Stimulated activated CD8-positive, alpha-beta memory T cell treated with anti-CD3 and anti-CD28 coated beads, Interleukin-4, amount 100 ng/mL, for 1 hour (primary cell): ENCODE measurements at places on chromosomes 7 and 10.

DNA sequence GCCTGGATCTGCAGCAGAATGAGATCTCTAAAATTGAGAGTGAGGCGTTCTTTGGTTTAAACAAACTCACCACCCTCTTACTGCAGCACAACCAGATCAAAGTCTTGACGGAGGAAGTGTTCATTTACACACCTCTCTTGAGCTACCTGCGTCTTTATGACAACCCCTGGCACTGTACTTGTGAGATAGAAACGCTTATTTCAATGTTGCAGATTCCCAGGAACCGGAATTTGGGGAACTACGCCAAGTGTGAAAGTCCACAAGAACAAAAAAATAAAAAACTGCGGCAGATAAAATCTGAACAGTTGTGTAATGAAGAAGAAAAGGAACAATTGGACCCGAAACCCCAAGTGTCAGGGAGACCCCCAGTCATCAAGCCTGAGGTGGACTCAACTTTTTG, 21.4 kb downstream of the LRRC17 start:
- DNase-seq, result no peak

DNA sequence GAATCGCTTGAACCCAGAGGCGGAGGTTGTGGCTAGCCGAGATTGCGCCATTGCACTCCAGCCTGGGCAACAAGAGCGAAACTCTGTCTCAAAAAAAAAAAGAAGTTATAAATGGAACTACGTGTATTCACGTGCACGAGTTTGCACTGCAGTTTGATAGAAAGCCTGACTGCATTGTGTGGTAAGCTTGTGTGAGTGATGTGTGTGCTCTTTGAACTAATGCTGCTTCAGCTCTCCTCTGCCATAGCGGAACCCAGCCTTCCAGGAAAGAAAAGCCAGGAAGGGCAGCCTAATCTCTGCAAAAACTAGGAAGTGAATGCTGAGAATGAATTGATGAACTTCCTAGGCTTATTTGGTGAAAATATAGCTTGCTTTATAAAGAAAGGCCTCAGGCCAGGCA, 15.6 kb upstream of the MKRN1 start:
- DNase-seq, result no peak

GRCh38 chr7:33981671-33982424, 76.5 kb downstream of the BMPER start:
- no peak for DNase-seq

- DNase-seq, result no peak
Observed at GRCh38 chr10:101749047-101750016, 26.6 kb downstream of the FGF8 start.

DNA sequence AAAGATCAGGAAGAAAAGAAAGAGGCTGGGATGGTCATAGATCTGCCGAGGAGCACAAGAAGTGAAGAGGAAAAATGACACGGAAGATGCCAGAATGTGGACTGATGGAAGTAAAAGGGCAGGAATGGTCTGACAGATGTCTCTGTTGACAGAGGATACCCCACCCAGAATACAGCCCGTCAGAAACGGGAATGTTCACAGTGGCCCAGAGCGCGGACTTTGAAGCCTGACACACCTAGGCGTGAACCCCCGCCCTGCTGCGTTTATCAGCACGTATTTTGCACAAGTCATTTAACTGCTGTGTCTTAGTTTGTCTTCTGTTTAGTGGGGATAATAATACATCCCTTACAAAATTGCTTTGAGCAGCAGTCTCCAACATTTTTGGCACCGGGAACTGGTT, 27.1 kb downstream of the AKR1B1 start:
- DNase-seq, result no peak

DNA sequence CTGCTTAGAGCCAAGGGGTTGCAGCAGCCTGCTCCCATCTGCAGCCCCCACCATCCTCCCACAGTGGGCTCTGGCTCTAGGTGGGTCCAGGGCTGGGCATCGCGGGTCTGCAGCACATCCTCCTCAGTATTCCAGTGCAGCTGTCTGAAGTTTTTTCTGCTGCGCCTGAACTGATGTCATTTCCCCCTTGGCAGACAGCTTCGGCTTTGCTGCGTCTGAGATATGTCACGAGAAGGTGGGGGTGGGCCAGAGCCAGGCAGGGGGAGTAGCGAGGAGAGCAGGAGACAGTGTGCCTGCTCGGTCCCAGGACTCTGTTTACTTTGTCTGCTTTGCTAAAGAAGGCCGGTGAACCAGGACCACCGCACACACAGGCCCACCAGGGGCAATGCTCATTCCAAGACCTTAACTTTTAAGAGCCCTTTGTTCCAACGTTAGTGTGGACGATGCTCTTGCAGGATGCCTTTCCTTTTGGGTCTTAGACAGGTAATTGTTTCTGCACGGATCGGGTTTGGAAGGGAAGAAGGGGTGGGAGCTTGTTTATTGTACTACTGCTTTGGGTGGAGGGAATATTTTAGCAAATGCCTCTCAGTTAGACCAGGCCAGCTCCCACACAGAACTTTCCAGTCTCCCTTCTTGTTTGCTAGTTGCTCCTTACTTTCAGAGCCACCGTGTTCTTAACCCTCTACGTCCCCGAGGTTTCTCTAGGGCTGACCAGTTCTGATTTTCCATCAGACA, 32.4 kb downstream of the WBP1L start:
- no peak for DNase-seq

DNA sequence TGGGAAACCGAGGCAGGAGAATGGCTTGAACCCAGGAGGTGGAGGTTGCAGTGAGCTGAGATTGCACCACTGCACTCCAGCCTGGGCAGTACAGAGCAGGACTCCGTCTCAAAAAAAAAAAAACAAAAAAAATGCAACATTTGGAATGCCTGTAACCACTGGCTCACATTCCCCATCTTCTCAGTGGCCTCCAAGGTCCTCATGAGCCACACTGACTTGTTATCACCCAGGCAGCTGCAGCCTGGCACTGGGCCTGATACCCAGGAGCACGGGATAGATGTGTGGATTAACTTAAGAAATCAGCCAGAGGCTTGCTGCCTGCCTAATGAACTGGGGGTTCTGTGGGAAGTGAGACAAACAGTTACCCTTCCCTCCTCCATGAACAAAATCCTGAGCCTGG, 23.0 kb downstream of the JCAD start:
- no peak for DNase-seq

DNA sequence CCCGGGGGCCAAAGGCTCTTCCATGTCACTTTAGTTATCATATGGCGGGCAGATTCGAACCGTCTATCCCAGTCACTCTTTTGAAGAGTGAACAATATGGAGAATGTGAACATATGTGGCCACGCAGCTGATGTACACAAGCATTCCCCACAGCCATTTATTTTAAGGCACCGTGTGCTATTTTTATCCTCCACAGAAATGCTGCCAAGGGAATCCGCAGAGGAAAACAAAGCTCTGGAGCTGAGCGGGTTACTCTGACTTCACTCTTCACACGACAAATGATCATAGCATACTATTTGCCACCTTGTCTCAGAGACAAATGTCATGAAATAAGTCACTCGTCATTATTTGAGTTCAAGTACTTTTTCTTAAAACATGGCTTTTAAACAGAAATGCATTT, 100.3 kb downstream of the CTBP2 start:
- no peak for DNase-seq

DNA sequence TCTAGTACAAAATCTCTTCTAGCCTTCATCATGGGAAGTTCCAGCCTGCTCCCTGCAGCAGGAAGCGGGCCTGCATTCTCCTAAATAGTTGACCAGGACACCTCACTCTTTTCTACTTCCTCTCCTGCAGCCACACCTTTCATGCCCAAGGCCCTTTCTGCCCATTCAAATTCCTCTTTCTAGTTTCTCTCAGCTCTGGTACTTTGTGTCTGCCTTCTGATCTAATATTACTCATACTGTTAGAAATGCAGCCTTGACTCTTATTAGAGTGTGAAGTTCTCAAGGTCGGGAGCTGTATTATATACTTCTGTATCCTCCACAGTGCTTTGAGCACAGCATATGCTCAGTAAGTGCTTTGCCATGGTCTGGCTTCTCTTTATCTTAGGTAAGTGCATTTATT, 103.1 kb downstream of the PRKCQ start:
- DNase-seq, result no peak

- no peak for DNase-seq
Observed at GRCh38 chr10:93190372-93190771, 116.7 kb downstream of the CYP26A1 start.

- no peak for DNase-seq
Observed at GRCh38 chr10:75207079-75207856, 3.3 kb upstream of the VDAC2 start.

- no peak for DNase-seq
Observed at GRCh38 chr7:116952635-116953371, 498 bp upstream of the ST7 start.

- no peak for DNase-seq
Observed at GRCh38 chr7:138980563-138981291, 462 bp downstream of the KIAA1549 start.

GRCh38 chr7:157177983-157178381, 39.3 kb downstream of the UBE3C start:
- DNase-seq, result no peak

- no peak for DNase-seq
Observed at GRCh38 chr10:110137142-110137545, 70.3 kb upstream of the MXI1 start.

DNA sequence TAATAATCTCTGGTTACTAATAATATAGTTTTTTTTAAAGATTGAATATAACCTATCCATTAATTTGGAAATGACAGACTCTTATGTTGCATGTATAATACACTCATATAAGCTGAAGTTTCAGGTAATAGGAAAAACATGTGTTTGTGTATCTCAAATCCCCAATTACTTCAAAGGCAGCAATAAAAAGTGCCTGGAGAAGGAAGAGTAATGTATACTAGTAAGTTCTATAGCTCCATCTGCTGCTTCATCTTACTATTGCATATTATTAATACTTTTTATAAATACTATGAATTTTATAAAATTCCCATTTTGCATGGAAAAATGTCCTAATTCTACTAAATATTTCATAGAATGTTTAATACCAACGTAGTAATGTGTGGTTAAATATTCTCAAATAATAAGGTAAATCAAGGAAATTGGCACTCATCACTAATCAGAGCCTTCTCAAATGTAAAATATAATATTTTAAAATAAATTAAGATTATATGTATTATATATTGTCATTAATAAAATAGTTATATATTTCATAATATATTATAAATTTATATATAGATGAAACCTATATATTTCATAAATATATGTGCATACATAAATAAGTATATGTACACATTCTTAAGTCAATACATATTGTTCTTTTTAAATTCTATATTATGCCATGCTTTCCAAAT, 311.9 kb downstream of the HGF start:
- DNase-seq, result no peak

- no peak for DNase-seq
Observed at GRCh38 chr10:20863008-20863407, 34.1 kb downstream of the NEBL start.

GRCh38 chr10:105356626-105357025, 715.5 kb downstream of the SORCS3 start:
- no peak for DNase-seq

DNA sequence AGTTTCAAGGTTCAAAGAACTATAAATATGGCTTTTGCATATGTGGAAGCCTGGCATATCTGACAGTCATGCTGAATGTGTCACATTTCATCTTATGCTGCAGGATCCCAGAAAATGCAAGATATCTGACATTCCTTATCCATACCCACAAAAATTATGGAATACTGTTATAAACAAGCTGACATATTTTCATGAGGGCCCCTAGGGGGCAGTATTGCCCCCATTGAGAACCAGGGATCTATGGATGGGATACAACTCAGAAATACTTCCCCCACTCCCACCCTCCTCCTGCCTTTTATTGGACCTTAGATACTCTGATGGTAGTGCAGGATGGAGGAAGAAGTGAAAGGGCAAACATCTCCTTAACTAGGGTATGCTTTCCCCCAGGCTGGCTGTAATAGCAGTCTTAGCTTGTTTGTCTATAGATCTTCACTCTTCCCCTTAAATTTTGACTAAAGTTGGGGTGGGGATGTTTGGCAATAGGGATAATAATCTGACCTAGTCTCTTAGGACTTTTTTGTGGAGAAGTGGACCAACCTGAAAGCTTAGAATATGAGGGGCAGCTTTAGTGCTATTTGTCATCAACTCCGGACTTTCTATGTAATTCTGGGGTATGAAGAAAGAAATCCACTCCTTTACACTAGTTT, 3.5 kb upstream of the GNGT1 start:
- no peak for DNase-seq

DNA sequence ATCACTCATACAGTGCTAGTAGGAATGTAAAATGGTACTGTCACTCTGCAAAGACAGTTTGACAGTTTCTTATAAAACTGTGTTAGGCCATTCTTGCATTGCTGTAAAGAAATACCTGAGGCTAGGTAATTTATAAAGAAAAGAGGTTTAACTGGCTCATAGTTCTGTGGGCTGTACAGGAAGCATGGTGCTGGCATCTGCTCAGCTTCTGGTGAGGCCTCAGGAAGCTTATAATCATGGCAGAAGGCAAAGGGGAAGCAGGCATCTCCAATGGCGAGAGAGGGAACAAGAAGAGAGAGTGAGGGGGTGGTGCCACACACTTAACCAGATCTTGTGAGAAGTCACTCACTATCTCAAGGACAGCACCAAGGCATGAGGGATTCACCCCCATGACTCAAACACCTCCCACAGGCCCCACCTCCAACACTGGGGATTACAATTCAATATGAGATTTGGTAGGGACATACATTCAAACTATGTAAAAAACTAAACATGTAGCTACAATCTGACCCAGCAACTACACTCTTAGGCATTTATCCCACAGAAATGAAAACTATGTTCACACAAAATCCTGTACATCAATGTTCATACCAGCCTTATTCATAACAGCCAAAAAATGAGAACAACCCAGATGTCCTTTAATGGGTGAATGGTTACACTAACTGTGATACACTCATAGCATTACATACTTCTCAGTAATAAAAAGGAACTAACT, 5.0 kb downstream of the ALDH18A1 start:
- DNase-seq, result no peak

DNA sequence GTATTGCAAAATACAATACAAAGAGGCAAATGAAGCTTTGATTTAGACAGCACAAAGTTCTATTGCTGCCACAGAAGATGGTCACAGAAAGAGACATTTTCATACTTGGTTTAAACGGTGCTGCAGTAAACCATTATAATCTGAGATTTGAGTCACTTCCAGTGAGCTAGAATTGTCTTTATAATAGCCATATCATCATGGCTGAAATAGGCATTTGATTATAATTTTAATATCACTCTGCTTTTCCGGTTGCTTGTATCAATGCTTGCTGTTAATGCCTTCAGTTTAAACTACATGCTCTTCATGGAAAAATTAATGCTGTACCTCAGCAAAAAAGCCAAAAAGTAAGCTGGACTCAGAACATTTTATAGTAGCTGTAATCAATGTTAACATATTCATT, 48.5 kb downstream of the CPEB3 start:
- DNase-seq, result no peak

DNA sequence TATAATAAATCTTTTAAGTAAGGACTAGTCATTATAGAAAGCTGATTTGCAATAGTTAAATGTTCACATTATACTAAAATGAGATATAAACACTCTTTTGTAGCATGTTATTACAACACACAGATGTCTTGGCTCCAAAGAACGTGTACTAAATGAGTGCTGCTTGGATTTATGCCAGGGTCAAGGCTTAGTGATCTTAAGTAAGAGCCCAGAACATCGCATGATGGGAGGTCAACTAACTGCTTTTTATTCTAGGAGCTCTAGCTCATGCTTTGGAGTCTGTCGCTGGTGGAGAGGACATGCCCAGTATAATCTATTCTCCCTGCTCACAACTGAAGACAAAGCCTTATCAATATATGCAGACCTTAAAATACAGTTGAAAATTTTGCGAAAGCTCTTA, 315.1 kb downstream of the BBS9 start:
- DNase-seq, result no peak
